ENCODE measurements at places on chromosomes 13 and 19.

- DNase-seq: no peak
Measured at GRCh38 chr13:91326146-91326545, 21.3 kb upstream of the MIR17HG start.

- no peak for DNase-seq
Measured at GRCh38 chr13:72198042-72198441, 331.0 kb upstream of the DACH1 start.

- DNase-seq: peak; percentile 30
Measured at GRCh38 chr19:13537454-13537853, 31.2 kb upstream of the CACNA1A start.

GRCh38 chr19:33771384-33772101, 25.1 kb upstream of the KCTD15 start:
- peak; percentile 50 for DNase-seq

DNA sequence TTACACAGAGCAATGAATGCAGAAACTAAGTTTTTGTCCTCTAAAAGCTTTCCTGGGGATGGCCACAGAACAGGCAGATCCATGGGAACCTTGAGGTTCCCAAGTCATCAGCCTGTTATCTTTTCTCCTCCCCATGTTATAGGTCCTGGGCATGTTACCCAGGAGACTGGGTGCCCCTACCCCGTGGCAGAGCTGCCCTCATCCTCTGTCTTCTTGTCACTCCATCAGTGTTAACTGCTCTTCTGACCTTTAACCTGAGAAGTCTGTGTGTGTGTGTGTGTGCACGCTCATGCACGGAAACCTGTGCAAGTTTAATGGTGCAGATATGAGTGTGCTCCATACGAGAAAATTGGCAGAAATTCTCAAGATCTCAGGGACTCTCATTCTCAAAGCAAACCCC, 43.9 kb upstream of the ZNF724 start:
- no peak for DNase-seq

DNA sequence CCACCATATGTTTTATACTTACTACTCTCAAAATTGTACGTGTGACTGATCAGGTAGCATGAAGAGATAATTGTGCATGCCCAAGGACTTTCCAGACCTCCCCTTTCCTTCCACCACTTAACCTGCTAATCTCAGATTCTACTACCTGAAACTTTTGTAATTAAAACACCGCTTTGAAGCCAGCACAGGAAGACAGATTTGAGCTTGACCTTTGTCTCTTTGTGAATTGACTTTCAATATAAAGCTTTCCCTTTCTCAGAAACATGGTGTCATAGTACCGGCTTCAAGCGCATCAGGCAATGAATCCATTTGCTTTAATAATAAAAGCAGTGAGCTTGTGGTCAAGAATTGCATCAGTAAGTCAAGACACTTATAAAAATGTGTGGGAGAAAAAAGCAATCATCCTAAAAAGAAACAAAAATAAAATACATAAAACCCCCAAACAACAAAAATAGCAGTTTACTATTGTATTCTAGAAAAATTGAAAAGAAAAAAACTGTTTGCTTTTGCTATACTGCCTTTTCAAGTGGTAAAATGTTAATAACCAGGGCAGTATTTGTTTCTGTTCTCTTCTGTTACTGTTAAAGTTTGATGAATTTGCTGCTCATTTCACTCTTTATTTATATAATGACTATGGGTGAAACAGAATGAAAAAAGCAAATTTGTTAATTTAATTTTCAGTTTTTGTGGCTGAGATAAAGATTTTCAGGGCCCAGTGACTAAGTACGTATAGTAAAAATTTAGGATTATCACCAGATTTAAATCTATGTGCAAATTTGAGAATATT, 2075.3 kb downstream of the PCDH9 start:
- DNase-seq: no peak

DNA sequence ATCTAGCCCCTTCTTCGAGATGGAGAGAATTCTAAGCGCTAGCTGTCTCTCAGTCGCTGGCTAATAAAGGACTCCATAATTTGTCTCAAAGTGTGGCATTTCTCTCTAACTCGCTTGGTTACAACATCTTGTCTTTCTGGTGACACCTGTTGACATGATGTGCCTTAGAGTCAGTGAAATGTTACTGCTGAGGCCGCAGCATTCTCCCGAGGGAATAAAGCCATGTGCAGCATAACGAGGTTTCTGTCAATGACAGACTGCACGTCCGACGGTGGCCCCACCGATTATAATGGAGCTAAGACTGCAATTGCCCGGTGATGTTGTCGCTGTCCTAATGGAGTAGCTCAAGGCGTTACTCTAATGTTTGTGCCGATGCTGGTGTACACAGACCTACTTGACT, 20.3 kb upstream of the GPR32 start:
- DNase-seq: no peak

- no peak for DNase-seq
Measured at GRCh38 chr13:98175823-98176222, 1.2 kb downstream of the RNF113B start.

DNA sequence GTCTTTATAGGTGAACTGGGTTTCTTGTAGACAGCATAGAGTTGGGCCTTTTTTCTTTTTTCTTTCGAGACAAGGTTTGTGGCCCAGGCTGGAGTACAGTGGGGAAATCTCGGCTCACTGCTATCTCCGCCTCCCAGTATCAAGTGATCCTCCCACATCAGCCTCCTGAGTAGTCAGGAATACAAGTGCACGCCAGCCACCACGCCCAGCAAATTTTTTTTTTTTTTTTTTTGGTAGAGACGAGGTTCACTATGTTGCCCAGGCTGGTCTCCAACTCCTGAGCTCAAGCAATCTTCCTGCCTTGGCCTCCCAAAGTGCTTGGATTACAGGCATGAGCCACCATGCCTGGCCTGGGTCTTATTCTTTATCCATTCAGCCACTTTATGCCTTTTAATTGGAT, 5.1 kb upstream of the CALM3 start:
- no peak for DNase-seq

- no peak for DNase-seq
Measured at GRCh38 chr13:95505986-95506385, 46.5 kb upstream of the CLDN10 start.

DNA sequence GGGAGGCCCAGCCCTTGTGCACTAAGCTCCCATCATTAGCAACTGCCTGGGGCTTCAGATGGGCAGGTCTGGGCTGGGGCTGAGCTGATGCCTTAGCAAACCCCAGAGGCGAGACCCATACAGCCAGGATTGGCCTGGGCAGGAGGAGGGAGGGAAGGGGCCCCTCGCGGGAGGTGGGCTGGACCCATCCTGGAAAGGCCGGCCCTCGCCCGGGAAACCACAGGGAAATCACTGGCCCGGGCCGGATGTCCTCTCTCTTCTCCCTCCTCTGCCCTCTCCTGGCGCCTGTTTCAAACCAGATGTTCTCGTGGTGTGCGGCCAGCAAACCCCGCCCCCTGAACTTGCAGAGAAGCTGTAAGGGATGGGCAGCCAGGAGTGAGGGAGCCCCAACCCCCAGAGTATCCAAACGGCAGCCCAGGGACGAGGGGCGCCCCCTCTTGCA, 43.1 kb downstream of the TMEM255B start:
- peak; percentile 87 for DNase-seq

GRCh38 chr19:14061751-14062557, at the start of gene PALM3:
Gene PALM3 (minus strand): TSS chr19:14062076. CDS start chr19:14061980, 96 bp downstream.
- DNase-seq: no peak

- peak; percentile 35 for DNase-seq
Measured at GRCh38 chr13:64239372-64239771, 2823.7 kb upstream of the PCDH20 start.

- DNase-seq: no peak
Measured at GRCh38 chr19:29478578-29479565, 46.9 kb upstream of the VSTM2B start.

DNA sequence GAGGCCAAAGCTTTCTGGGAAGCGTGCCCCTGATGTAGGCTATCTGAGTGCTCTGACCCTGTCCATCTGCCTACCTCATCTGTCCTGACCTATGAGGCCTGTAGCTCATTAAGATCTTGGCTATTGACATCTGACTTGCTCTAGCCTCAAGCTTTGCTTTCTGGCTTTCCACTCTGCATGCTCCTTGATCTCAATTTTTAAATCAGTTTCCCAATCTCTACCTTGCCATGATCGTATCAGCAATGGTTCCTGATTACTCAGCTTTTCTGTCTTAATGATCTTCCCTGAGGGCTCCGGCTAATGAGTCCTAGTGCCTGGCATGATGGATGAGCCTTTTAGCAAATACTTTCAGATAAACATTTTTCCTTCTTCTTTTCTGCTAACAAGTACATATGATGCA, 262.0 kb downstream of the NDFIP2 start:
- DNase-seq: peak; percentile 37

DNA sequence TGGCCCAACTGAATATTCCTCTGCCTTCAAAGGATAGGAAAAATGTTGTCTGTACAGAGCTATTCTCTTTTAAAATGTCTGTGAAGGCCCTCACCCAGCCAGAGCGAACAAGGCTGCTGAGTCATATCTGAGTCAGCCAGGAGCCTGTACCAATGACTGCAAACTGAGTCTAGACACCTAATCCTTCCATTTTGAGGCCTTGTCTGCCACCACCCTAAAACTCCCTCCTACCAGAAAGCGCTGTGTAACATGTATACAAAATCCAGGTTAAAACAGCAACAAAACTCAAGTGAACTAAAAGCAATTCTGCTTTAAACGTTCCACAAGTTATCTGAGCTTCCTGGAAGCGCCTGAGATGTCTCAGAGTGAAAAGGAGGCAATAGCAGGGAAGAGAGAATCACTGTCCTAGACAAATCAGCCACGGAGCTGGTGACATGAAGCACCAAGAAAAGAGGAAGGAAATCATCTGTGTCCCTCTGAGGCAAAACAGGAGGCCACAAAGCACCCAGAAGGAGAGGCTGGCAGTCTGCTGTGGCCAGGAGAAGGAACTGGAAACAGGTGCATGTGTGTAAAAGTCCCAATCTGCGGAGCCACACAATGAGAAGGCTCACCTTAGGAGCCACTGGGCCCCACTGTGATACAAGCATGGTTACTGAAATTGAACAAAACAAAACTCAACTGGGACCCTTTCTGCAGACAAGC, 10.2 kb downstream of the DHRS12 start:
- DNase-seq: peak; percentile 79

GRCh38 chr13:40269086-40269485, 397.4 kb downstream of the FOXO1 start:
- no peak for DNase-seq

- peak; percentile 76 for DNase-seq
Measured at GRCh38 chr19:372306-372890, 27.8 kb upstream of the MIER2 start.

DNA sequence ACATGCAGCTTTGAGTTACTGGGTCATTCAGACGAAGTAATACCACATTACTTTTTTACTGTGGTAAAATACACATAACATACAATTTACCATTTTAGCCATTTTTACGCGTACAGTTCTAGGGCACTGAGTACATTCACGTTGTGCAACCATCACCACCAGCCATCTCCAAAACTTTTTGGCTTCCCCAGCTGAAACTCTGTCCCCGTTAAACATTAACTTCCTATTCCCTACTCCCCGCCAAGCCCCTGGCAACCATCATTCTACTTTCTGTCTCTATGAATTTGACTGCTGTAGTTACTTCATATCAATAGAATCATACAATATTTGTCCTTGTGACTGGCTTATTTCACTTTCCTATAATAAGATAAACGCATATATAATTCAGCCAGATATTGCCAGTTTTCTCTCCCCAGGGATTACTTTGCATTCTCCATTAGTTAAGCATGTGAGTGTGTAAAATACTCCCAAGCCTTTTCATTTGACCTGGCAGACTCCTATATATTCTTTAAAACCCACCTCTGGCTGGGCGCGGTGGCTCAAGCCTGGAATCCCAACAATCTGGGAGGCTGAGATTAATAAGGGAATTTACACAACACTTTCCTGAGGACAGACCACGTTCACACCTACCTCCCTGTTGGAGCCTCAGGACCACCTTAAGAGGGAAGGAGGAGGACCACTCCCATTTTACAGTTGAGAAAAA, 10.0 kb upstream of the CYP4F22 start:
- no peak for DNase-seq

- DNase-seq: no peak
Measured at GRCh38 chr13:98216711-98217285, 39.7 kb upstream of the RNF113B start.

DNA sequence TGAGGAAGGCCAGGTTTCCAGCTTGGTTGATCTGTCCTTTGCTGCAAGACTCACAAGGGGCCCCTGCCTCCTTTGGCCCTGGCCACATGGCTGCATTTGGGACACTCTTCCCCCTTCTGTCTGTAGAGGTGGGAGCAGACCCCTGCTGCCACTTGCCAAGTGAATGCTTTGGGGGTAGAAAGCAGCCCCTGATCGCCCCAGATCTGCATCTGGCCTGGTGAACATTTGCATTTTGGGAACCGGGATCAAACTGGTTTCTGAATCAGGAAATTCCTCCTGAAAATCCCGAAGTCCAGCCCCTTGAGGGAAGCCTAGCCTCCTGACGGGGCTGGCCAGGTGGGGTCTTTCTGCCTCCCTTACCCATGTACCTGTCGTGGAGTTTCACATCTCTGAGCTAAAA, 14.9 kb downstream of the DPF1 start:
- DNase-seq: no peak

DNA sequence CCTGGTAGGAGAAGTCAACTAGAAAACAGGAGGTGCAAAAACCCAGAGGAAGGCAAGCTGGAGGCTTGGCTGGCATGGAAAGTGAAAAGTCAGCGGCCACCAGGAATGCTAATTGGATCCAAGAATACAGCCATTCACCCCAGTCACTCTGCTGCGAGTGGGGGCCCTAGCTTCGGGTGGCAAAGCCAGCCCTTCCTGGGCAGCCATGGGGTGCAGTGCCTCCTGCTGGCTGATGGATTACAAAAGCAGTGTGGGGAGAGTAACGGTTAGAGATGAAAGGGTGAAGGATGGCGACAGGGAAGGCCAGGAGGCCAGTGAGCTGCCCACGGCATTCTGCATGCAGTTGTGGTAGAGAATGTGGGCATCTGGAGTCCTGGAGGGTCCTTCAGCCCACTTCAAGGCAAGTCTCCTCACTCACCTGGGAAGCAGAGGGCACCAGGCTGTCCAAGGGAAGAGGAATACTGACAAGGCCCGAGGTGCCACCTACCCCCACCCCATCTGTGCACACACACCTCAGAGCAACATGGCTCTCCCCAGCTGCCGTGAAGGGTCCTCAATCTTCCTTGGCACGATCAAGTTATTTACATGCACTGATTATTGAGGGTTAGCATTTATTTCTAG, 20.3 kb upstream of the EPHX3 start:
- peak; percentile 65 for DNase-seq

GRCh38 chr19:27821418-27822018, 1391.4 kb downstream of the UQCRFS1 start:
- DNase-seq: no peak

GRCh38 chr13:25602176-25602575, 230.4 kb downstream of the ATP8A2 start:
- DNase-seq: no peak

GRCh38 chr19:1503089-1503924, 9.5 kb downstream of the ADAMTSL5 start:
- peak; percentile 13 for DNase-seq
